ENCODE measurements at places on chromosomes 4 and X.

- DNase-seq = no peak
These were observed 322.0 kb downstream of the TMA16 start for GRCh38 chr4:163816494-163816893.

DNA sequence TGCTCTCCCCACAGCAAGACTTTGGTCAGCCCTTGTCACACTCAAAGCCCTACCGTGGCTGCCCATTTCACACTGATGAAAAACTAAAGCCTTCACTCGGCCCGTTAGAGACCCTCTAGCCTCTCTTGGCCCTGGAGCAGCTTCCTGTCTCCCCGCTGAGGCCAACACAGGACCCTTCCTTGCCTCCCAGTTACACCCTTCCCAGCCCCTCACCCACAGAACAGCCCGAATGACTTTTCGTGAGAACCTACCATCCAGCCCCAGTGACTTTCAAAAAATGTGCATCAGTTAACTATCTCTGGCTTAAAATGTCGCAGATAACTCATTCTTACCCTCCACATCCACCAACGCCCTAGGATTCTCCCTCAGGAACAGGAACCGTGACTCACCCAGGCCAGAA lies 756 bp upstream of the TAF9B start:
- DNase-seq = no peak

DNA sequence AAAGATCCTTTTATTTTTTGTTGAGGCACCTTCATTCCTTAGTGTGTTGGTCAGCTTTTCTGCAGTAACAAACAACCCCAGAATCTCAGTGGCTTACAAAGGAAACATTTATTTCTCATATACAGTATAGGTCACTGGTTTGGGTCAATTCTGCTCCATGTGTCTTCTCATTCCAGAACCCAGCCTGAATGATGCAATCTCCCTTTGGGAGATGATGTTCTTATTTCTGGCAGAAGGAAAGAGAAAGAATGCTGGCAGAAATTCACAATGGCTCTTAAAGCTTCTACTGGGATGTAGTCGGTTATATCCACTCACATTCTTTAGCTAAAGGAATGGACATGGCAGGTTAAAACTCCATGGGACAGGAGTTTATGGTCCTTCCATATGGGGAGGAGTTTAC lies 42.3 kb downstream of the IDS start:
- DNase-seq = no peak

GRCh38 chr4:101269682-101270081 lies 77.6 kb downstream of the PPP3CA start:
- no peak for DNase-seq

DNA sequence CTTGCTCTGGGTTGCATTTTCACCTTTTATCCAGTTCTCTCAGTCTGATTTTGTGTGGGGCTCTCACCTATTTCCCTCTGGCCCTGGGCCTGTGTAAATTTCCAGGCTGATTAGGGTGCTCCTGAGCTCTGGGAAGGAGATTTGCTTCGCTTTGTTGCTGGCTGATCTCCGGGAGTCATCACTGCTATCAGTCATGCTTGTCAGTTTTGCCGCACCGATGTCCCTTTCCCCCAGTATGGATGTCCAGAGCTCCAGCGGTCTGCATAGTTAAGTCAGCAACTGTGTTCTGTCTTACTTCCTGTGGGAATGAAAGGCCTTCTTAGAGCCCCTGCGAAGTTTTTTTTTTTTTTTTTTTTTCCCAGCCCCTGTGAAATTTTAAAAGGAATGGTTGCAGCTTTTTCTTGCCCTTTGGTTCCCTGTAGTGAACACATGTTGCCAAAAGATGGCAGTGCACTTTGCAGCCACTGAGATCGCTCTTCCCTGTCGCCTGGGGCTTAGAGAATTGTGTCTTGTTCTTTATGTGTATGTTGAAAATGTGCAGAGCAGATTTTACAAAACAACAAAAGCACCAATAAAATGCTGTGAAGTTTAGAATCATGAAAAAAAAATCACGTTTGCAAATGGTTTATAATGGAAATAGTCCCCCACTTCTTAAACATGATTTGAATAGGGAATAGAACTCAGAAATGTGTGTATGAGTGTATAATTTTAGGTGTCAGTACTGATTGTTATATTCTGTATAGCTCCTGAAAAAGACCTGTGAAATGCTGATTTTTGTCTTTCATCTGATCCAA lies 109.1 kb upstream of the SLC4A4 start:
- DNase-seq = no peak

- DNase-seq = no peak
These were observed 25.1 kb downstream of the TAB3 start for GRCh38 chrX:30863974-30864373.

All from Peyer's patch (tissue), 4 donors.